ENCODE measurements at places on chromosomes 12 and 14. TPM values are rescaled to one million over a fixed set of nuclear protein-coding genes. Genes with fewer than 3 reads are reported as not detected.

The NRXN3 gene
- polyA plus RNA-seq = 0.26 TPM

The MAP3K9 gene
- polyA plus RNA-seq = 17.6 TPM

The TAPBPL gene
- 7.3 TPM for polyA plus RNA-seq

The COX8C gene
- polyA plus RNA-seq = not detected

The C3AR1 gene
- polyA plus RNA-seq = 0.25 TPM

The ZBTB1 gene
- polyA plus RNA-seq = 15.7 TPM

The OR6C68 gene
- not detected for polyA plus RNA-seq

The C1QL4 gene
- polyA plus RNA-seq = 0.03 TPM

The PPP1R36 gene
- 0.12 TPM for polyA plus RNA-seq

The OLR1 gene
- polyA plus RNA-seq = 0.10 TPM

The IQSEC3 gene
- not detected for polyA plus RNA-seq

The TGFB3 gene
- polyA plus RNA-seq = 1.5 TPM

The RTN1 gene
- 0.05 TPM for polyA plus RNA-seq

The GDF3 gene
- polyA plus RNA-seq = not detected

Measured in mammary epithelial cell (primary cell).